Activated CD8-positive, alpha-beta memory T cell treated with anti-CD3 and anti-CD28 coated beads, Interleukin-2, amount 50 U/mL, for 4 hours (primary cell): ENCODE measurements at places on chromosomes 13 and 19.

- no peak for DNase-seq
Observed at GRCh38 chr13:113731192-113732175, 27.5 kb upstream of the TMEM255B start.

- no peak for DNase-seq
Observed at GRCh38 chr13:113161433-113161832, 3.0 kb downstream of the PROZ start.

GRCh38 chr13:41416276-41416675 lies 41.1 kb upstream of the RGCC start:
- no peak for DNase-seq

DNA sequence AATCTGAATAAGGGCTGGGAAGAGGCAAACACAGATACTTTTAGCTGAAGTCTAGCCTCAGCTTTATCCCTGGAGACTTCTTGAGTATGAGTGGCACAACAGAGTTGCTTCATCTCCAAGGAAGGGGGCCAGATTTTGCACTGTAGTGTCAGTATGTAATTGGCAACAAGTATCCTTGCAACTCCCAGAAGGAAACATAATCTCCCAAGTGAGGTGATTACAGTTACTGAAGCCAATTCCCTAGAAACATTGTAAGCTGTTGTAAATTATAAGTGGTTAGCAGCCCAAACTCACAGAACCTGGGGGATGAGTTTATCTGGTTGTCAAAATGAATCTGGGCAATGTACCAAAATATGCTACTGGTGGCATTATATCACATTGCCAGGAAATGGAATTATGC lies 2065.7 kb upstream of the PCDH20 start:
- no peak for DNase-seq

- no peak for DNase-seq
Observed at GRCh38 chr13:48731001-48731658, 77.4 kb downstream of the CYSLTR2 start.

DNA sequence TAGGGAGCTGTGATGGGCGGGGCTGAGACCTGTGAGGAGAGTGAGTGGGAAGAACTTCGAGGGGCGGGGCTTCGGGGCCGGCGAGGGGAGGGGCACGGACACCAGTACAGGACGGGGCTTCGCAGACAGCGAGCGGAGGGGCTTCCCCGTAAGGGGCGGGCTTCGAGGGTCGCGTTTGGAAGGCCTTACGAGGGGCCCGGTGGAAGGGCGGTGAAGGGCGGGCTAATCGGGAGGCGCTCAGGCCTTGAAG lies 4.1 kb upstream of the EMP3 start:
- peak; percentile 97 for DNase-seq

GRCh38 chr19:48514123-48514458 lies 2.5 kb upstream of the LMTK3 start:
- DNase-seq = no peak

DNA sequence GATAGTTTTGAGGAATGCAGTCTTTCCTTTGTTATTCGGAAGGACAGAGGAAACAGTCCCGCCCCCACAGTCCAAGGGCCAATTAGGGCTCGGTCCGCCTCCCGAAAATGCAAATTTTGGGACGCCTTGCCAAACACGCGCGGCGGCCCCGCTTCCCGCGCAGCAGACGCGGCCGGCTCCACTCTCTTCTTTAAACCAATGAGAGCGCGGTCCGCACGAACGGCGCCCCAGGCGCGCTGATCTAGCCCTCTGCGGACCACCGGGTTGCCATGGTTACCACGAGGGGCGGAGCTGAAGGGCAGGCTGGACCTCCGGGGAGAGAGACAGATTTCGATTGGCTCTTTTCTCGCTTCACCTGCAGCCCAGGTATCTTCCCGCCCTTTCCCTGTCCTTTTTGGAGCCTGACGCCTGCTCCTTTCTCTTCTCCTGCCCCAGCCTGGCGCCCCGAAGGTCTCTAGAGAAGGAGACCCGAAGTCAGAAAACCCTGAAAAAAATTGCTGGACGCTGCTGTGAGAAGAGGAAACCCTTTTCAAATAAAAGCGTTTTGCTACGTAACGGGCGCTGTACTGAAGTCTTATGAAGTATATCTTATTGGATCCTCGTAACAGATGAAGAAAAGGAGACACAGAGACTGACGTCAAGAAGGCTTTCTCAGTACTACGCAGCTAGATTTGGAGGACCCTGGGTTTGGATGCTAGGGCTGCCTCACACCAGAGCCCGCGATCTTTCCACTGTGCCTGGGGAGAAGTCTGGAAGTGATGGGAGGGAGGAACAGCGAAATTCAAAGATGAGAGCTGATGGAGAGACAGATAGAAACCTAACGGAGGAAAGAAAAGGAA lies 2.0 kb downstream of the PTH2 start:
- no peak for DNase-seq

GRCh38 chr13:72384879-72385278 lies 342.6 kb downstream of the MZT1 start:
- no peak for DNase-seq

GRCh38 chr19:1364070-1364704 lies 19.5 kb upstream of the NDUFS7 start:
- DNase-seq = no peak

DNA sequence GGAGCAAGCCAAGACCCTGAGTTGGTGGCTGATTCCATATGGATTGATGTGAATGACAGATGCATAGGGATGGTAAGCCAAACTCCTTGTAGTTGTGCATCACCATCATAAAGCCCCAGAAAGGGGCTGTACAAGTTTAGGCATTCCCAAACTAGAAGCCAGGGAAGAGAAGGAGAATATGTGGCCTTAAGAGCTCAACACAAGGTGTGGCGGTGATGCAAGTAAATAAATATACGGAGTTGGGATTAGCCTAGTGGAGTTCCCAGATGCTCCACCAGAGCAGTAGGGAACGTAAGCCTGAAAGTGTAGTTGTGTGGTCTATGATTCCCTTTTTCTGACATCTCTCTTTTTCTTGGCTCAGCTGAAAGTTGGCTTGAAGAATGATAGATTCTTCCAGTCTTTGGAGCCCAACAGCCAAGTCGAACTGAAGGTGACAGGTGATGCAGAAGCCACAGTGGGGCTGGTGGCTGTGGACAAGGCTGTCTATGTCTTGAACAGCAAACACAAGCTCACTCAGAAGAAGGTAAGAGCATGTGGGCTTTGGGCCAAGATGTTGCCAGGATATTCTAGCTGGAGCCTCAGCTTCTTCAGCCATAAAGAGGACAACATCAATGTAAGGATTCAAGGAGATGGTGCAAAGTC lies 30.1 kb downstream of the RDH8 start:
- no peak for DNase-seq

GRCh38 chr19:6736169-6736916 lies 1.0 kb downstream of the GPR108 start:
- DNase-seq = peak; percentile 62

- DNase-seq = no peak
Observed at GRCh38 chr19:7795555-7796161, 32.6 kb downstream of the CLEC4M start.

DNA sequence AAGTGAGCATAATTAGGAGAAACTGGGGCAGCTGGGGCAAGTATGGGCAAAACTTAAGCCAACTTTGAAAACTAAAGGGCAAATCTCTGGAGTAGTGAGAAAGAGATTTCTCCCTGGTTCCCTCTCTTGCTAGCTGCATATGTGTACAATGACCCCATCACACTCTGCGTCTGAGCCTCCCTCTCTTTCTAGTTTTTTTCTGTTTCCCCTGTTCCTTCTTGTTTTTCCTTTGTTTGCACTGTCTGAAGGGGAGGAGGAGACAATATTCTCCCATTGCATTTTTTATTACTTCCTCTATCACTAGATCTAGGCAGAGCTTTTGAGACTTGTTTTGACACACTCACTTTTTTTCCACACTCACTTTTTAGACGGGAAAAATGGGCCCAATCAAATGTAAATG lies 11.2 kb upstream of the CLDN10 start:
- no peak for DNase-seq

GRCh38 chr19:10182076-10182475 lies 12.7 kb downstream of the DNMT1 start:
- DNase-seq = no peak

- no peak for DNase-seq
Observed at GRCh38 chr19:45439190-45439568, 15.5 kb upstream of the ERCC1 start.

GRCh38 chr13:40191186-40191980 lies 475.1 kb downstream of the FOXO1 start:
- DNase-seq = no peak

DNA sequence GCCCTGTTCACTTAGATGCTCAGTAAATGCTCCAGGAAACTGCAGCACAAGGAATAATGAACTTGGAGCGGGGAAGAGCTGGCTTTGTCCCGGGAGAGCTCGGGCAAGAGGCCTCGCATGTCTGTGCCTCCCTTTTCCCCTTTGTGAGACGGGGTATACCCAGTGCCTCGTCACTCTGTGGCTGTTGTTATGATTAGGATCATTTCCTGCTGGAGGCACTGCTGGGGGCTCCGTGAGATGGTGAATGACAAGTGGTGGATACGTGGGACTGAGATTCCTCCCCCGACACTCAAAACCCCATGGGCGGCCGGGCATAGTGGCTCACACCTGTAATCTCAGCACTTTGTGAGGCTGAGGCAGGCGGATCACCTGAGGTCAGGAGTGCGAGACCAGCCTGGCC lies 1.1 kb upstream of the PLVAP start:
- no peak for DNase-seq

- no peak for DNase-seq
Observed at GRCh38 chr13:96667294-96668018, 326.8 kb downstream of the OXGR1 start.

- no peak for DNase-seq
Observed at GRCh38 chr13:80555796-80556678, 215.1 kb upstream of the SPRY2 start.

- no peak for DNase-seq
Observed at GRCh38 chr19:7756258-7756657, 6.8 kb upstream of the CLEC4M start.

DNA sequence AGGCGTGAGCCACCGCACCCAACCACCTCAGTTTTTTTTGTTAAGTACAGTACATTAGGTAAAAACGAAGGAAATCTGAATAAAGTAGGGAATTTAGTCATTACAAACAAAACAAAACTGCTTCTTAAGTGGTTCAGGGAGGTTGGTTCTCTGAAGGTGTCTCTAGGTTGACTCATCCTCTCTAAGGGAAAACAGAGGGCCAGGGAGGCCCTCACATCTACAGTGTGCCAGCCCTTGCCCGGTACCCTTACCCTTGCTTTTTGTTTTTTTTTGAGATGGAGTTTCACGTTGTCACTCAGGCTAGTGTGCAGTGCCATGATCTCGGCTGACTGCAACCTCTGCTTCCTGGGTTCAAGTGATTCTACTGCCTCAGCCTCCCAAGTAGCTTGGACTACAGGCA lies 17.2 kb upstream of the JUND start:
- no peak for DNase-seq

GRCh38 chr13:33775339-33776108 lies 42.4 kb upstream of the RFC3 start:
- DNase-seq = no peak

DNA sequence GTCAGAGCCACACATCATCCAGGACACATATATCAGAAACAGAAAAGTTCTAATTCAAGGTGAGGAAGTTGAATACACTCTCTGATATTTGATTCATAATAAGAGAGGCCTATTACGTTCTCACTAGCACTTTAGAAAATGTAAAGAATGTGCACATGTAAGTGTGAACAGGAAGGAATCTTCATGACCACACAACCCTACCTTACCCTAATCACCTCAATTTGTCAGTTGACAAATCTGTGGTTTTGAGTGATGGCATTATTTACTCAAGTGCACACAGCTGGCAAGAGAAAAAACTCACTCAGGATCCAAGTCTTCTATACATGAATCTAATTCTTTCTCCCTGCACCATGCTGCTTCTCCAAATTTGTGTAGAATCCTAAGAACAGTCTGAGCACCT lies 445.8 kb downstream of the SUCLA2 start:
- DNase-seq = no peak

DNA sequence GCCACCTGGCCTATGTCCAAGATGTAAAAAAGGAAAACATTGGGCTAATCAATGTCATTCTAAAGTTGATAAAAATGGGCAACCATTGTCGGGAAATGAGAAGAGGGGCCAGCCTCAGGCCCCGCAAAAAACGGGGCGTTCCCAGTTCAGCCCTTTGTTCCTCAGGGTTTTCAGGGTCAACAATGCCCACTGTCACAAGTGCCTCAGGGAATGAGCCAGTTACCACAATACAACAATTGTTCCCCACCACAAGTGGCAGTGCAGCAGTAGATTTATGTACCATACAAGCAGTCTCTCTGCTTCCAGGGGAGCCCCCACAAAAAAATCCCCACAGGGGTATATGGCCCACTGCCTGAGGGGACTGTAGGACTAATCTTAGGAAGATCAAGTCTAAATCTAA lies 112.5 kb downstream of the ZNF486 start:
- no peak for DNase-seq
